ENCODE measurements at places on chromosomes 2 and 18.

- DNase-seq, result peak; percentile 77
Observed at GRCh38 chr2:175432021-175432420, 250.5 kb upstream of the ATP5MC3 start.

- no peak for DNase-seq
Observed at GRCh38 chr2:59939236-59939635, 614.2 kb downstream of the BCL11A start.

GRCh38 chr2:26581991-26582842 is 58.9 kb downstream of the CIB4 start:
- no peak for DNase-seq

DNA sequence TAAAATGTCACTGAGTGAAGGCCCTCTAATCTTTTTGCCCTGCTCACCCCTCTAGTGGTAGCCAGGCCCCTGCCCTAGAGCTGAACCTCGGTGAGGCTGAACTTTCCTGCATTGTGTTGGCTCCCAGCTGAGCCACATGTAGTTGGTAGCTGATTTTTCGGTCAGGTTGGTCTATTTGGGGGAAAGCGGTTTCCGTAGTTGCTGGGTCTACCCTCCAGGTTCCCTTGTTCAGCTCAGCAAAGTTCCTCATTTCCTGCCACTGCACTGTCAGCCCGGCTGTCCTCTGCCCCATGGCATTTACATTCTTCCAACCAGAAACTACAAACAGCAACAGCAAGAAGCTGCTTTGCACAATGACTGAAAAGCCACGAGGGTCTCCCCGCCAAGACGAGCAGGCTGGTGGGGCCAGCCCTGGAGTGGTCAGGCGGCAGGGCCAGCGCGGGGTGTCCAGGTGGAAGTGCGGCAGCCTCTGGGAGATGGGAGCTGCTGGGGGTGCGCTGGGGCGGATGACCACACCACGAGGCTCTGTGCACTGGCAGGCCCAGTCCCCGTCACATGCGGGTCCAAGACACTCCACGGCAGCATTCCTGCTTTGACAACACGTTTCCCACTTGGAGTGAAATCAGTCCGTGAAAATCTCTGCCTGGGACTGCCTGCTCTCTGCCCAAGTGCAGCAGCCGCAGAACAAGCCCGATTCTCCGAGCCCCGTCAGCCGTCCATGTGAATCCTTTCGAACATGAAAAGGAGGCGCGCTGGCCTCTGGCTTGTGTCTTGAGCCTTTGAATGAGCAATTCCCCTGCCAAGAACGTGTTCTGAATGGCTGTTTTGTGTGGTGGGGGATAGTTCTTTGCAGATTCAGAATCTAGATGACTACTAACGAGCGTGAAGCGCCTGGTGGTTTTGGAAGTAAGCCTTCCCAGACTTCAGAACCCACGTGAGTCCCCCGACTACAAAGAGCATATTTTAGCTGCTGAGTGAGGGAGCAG is 159.4 kb downstream of the ASB1 start:
- DNase-seq, result no peak

GRCh38 chr2:11154016-11154922 is 998 bp upstream of the SLC66A3 start:
- DNase-seq, result no peak

DNA sequence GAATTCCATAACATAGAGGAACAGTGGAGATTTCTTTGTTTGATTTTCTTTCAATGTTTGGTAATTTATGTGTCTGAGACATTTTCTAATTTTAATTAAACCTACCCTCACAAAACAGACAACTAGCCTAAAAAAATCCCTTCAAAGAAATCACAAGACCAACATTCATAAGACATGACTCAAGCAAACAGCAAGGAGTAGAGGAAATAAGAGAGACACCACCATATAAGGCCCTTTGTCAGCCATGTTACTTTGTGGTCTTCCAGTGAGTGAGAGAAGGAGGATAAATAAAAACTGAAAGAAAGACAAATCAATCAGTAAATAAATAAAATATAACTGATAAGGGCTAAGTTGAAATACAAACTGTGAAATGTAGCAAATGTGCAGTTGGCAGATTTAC is 830.8 kb upstream of the SLC39A10 start:
- DNase-seq, result no peak

DNA sequence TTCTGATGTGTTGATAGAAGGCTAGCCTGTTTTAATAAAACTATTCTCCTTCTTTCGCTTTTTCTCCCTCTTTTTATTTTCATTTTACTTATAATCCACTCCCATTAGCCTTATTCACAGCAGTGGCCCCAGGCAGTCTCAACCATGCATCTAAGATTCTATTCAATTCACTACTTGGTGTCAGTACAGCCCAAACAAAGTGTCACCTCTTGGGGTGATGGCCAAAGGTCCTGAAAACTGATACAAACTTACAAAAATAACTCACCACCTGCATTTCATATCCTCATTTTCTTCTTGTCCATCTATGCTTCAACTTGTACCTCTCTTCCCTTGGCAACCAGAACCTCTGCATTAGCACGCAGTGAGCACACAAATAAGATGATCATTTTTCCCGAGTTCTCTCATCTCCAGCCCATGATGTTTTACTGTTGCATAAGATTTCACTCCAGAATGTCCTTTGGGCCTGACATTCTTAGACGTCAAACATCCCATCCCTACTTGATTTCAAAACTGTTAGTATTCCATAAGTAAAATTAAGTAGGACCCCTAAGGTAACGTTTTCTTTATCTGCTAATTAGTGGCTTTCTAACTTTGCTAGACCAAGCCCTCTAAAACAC is 559.3 kb upstream of the TNP1 start:
- no peak for DNase-seq

- DNase-seq, result no peak
Observed at GRCh38 chr2:217393585-217394032, 533.7 kb upstream of the TNP1 start.

- DNase-seq, result no peak
Observed at GRCh38 chr2:47165001-47165555, 10.0 kb upstream of the STPG4 start.

GRCh38 chr2:179224361-179224760 is 40.3 kb downstream of the SESTD1 start:
- no peak for DNase-seq

DNA sequence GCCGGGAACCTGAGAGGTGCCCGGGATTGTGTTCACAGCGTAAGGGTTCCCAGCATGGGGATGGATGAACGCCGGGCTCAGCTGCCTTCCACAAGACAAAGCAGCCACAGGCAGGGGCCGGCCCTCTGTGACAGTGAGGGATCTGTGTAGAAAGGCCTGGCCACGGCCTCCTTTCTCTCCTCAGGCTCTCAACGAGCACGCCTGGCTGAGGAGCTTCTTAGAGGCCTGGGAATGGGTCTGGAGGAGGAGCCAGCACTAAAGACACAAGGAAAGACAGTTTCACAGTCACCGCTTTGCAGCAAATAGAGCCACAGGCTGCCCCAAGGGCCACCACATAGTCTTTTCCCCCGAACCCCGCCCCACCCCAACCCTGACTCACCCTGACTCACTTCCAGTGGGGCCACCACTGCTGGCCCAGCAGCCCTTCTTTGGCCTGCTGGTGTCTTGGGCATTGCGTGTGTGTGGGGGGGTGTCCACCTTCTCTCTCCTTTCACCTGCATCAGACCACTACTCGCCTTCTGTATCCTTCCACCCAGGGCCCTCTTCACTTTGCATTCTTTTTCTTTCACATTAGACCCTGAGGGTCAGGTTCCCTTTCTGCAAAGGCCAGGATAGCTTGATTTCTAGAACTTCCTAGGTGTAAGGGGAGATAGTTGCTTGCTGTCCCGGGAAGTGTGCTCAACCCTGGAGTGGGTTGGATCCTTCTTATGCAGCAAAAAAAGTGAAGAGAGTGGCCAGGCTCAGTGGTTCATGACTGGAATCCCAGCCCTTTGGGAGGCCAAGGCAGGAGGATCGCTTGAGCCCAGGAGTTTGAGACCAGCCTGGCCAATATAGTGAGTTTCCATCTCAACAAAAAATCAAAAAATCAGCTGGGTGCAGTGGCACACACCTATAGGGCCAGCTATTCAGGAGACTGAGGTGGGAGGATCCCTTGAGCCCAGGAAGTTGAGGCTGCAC is 19.3 kb upstream of the HPCAL1 start:
- DNase-seq, result no peak

DNA sequence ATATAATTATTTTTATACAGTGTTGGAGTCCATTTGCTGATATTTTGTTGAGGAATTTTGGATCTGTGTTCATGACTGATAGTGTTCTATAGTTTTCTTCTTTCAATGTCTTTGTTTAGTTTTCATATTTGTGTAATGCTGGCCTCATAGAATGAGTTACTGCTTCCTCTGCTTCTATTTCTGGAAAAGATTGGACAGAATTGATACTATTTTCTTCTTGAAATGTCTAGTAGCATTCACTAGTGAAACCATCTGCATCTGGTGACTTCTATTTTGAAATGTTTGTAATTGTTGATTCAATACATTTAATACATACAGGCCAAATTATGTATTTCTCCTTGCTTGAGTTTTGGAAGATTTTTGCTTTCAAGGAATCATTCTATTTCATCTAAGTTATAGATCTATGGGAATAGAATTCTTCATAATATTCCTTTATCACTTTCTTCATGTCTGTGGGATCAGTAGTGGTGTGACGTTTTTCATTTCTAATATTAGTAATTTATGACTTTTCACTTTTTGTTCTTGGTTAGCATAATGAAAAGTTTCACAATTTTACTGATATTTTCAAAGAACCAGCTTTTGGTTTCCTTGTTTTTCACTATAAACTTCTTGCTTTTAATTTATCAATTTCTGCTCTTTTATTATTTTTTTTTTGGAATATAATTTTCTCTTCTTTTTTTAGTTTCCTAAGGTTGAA is 509.9 kb upstream of the VRK2 start:
- DNase-seq, result no peak

DNA sequence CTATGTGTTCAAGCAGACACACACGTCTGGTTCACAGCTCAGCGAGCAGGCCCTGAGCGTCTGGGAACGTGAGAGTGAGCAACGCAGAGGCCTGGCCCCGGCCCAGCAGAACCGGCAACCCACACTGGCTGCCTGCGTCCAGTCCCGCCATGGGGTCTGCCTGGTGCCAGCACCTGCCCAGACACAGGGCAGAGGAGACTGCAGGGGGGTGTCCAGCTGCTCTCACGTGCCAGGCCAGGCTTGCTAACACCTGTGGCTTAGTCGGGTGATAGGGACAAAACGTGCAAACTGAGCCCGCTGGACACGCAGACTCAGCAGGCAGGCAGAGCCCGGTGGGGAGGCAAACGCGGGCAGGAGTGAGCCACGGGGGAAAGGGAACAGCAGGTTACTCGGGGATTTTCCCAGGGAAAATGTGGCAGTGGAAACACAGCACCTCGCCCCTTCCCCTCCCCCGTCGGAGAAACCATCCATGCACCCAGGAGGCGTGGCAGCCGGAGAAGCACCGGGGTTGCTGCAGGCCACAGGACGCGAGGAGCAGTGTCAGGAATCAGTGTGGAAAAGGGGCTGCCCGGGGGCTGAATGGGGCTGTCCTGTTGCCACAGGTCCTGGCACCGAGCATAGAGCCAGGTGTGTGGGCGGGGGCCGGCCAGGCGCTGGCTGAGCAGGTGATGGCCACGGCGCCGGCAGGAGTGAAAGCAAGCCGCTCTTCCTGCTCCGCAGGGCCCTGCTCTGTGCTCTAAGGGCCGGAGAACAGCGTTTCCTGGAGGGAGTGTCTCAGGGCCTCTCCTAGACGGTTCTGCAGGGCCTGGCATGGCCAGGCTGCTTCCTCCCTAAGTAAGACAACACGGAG is 154.7 kb downstream of the HDAC4 start:
- DNase-seq, result peak; percentile 24

- no peak for DNase-seq
Observed at GRCh38 chr2:162126111-162126519, 25.9 kb downstream of the GCG start.

DNA sequence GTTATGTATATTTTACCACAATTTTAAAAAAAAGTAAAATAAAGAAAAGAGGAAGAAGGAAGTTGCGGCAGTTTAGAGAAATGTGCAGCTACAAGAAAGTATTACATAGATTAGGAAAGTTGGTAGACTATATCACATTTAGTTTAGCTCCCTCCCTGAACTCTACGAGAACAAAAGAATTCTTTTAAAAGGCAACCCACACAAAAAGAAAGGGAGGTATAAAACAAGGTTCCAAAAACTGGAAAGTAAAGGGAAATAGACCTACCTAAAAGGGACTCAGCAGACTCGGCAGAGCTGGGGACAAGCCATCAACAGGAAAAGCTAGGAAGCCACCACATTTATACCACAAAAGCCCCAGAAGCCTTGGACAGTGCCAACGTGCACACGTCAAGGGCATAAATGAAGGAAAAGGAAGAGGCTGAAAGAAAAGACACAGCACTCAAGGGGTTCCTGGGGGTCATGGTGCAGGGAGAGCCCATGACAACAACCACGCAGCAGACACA is 9.1 kb downstream of the TMEM127 start:
- DNase-seq, result no peak

DNA sequence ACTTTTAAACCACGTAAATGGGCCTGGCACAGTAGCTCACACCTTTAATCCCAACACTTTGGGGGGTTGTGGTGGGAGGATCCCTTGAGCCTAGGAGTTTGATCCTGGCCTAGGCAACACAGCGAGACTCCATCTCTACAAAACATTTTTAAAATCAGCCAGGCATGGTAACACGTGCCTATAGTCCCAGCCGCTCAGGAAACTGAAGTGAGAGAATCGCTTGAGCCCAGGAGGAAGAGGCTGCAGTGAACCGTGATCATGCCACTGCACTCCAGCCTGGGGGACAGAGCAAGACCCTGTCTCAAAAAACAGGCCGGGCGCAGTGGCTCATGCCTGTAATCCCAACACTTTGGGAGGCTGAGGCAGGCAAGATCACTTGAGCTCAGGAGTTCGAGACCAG is 12.2 kb downstream of the ROCK1 start:
- no peak for DNase-seq

GRCh38 chr2:191253476-191253875 is 8.3 kb downstream of the MYO1B start:
- DNase-seq, result no peak

DNA sequence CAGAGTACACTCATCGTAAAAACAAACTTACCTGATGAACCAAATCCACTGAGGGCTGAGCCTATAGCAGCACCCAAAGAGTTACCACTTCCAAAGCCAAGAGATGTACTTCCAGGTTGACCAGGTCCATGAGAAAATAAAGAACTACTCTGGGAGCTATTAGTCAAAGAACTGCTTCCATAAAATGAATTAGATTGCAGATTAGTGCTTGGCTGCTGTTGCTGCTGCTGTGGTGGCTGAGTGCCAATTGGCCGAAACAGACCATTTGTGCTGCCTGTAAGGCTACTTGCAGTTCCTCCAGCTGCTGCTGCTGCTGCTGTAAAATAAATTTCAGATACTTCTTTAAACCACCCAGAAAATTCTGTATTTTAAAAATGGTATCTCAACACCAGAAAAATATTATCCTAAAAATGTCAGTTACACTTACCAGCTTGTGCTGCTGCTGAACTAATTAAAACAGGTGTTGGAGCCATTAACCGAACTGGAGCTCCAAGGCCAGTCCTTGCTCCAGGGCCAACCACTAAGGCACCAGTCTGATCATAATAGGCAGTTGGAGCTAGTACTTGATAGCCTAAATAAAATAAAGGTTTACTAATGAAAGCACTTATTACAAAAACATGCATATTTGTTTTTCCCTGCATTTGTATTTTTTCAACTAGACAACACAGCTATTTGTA is 58.1 kb upstream of the SDC1 start:
- peak; percentile 12 for DNase-seq

GRCh38 chr18:8260827-8261226 is 348.4 kb upstream of the RAB12 start:
- no peak for DNase-seq

- no peak for DNase-seq
Observed at GRCh38 chr2:128371248-128371630, 52.6 kb upstream of the HS6ST1 start.

Measured in NCI-H774 (cell line).